ENCODE measurements at places on chromosomes 3 and 15.

DNA sequence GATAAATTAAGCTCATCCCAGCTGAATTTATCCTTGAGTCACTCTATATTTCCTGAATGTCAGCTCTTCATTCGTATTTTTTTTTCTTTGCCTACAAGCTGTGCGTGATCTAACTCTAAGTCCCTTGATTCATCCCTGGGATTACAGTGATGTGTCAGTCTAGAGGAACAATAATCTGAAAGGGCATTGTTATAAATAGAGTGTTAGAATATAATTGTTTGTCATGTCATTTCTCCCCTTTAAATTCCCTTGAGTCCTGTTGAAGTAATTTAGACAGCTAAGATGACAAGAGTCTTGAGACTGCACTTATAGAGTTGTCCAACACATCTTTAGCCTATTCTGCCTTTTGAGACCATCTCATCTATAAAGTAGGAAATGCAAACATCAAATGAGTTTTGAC lies 621.8 kb downstream of the ZIC1 start:
- no peak for DNase-seq

GRCh38 chr15:83174891-83175290 lies 32.7 kb downstream of the HDGFL3 start:
- no peak for DNase-seq

- DNase-seq, result no peak
Measured at GRCh38 chr3:106182950-106183511, 314.2 kb upstream of the CBLB start.

DNA sequence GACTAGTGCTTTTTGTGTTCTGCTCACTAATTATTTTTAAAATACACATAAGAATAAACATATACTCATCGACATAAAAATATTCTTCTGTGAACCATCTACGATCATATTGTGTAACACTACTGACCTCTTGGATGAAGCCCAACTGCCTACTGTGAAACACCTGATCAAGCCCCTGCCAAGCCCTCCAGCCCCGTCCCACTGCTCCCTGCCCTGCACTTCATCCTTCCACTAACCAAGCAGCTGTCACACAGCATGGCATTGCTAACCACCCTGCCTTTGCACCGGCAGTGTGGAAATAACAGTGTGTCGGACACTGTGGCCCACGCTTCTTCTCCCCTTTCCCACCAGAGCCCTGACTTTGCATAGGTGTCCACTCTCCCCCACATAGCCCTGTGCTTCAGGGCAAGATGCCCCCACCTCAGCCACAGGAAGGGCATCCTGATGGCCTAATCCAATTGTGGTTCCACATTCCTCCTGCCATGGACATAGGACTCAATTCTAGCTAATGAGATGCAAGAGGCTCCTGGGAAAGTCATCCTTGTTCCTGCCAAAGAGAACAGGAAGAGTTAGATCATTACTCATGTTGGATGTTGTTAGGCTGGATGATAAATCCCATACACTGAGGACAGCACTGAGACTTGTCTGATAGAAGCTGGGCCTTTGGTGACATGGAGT lies 35.0 kb upstream of the ARID3B start:
- no peak for DNase-seq

GRCh38 chr15:33083232-33084081 lies 111.1 kb downstream of the FMN1 start:
- DNase-seq, result no peak

- no peak for DNase-seq
Measured at GRCh38 chr3:113279686-113280085, 68.3 kb downstream of the BOC start.
